ENCODE measurements at places on chromosomes 16 and 17.

- no peak for DNase-seq
Measured at GRCh38 chr16:77790912-77791311, 2.5 kb downstream of the VAT1L start.

DNA sequence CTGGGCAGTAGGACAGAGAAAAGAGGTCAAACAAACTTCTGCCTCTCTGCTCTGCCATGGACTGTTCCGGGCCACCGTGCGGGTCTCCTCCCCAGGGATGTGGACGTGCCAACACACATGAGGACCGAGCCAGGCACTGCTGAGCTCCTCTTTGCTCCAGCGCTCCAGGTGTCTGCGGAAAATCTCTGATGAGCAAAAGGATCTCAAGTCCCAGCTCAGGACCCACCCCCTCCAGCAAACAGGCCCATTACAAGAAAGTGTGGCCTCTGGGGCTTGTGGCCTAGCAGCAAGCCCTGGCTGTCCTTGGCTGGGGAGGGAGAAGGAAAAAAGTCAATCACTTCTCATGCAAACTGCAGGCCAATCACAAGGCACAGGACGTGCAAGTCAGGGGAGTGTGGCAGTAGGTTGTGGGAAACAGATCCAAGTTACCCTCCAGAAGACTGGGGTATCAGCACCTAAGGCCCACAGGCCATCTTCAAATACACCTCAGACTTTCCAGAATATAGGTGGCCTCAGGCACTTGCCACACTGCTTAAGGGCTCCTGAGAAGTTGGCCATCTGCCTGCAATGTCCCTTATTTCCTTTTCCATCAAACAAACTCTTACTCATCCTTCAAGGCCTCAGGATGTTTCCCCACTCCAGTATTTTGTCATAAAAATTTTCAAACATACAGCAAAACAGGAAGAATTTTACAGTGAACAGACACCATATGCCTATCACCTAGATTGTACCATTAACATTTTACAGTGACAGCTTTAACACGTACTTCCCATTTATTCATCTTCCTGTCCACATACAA lies 36.0 kb upstream of the SREBF1 start:
- no peak for DNase-seq

GRCh38 chr17:1031711-1032110 lies 34.8 kb downstream of the TIMM22 start:
- no peak for DNase-seq

DNA sequence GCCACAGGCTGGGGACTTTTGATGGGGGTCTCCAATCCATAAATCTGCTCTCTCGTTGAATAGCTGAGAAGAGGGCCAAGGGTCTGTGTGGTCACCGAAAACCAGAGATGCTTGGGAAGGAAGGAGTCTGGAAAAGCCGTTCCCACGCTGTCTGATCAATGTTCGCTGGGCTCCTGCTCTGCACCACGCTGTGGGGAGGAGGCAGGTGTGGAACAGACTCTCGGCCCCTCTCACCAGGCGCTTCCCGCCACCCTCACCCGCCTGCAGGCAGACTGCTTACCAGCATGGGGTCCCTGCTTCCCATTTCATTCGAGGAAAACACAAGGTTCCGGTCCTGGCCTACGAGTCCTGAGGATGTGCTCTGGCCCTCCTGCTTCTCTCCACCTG lies 702 bp upstream of the ALDH3A1 start:
- no peak for DNase-seq

- no peak for DNase-seq
Measured at GRCh38 chr17:279331-279730, 73.3 kb downstream of the RPH3AL start.

DNA sequence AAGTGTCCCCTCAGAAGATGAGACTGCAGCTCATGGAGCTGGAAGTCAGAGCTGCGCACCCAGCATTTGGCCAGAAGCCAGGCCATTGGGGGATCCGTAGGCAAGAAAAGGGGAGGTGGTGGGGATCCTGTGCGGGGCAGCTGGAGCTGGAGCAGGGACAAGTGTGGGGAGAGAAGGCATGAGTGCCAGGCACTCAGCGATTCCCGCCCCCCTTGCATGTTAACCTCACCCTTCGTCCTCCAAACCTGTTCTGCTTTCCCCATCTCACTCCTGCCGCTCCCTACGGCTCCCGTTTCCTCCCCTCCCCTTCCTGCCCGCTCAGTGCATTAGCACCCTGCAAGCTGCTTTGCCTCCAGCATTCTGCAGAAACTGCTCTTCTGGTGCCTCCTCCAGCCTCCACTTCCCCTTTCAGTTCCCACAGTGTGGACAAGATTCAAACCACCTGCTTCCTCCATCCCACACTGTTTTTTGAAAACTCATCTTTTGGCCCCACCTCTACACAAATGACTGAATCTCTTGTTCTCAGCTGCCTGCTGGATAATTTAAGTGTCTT lies 5.6 kb downstream of the ALOX15 start:
- DNase-seq: peak; percentile 70

GRCh38 chr17:46011711-46012505 lies 12.9 kb downstream of the STH start:
- DNase-seq: no peak

GRCh38 chr17:73430165-73430680 lies 118.4 kb upstream of the CDC42EP4 start:
- no peak for DNase-seq

DNA sequence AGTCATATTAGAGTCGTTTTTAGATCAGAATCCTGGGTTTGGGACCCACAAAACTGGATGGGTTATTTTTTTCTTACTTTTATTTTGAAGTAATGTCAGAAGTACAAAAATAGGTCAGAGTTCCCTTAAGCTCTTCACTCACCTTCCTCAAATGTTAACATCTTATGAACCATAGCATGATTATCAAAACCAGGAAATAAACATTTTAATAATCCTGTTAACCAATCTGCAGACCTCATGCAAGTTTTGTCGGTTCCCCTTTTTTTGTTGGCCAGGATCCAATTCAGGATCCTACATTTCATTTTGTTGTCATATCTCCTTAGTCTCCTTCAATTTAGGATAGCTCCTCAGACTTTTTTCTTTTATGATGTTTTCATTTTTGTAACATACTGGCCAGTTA lies 162.0 kb downstream of the CHD9 start:
- DNase-seq: no peak

GRCh38 chr17:17528696-17529652 lies 32.8 kb upstream of the RASD1 start:
- DNase-seq: no peak

DNA sequence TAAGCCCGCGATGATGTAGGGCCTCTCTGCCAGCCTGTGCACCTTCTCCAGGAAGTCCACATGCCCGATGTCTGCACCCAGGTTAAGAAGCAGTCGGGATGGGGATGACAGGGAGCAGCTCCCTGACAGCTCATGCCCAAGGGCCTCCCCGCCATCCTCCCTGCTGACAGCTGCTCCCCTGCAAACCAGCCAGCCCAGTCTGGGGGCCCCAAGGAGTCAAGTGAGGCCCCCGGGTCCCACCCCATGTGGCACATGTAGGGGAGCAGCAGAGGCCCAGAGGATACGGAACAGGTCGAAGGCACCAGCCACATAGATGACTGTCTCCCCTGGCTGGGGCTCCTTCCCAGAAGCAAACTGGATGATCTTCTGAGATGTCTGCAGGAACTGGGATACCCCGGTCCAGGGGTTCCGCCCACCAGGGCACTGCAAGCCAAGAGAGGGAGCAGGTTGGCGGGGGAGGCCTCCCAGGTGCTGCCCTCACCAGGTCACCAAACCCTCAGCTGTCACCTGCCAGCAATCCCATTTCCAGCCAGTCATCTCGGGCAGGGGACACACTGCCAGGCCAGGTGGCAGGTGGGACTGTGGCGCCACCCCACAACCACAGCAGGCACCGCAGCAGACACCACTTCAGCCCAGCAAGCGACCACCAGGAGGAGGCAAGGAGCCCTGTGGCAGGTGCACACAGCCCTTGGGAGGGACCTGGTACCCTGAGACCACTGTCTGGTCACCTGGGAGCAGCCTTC lies 4.6 kb downstream of the PCYT2 start:
- DNase-seq: no peak

All from GM13976 (cell line).